ENCODE measurements at places on chromosomes 5 and 9. TPM values are rescaled to one million over a fixed set of nuclear protein-coding genes. Genes with fewer than 3 reads are reported as not detected.

The EPB41L4B gene
- total RNA-seq: 48.6 TPM

The PCDHA3 gene
- 0.29 TPM for total RNA-seq

The EIF4EBP3 gene
- total RNA-seq: 22.5 TPM

The PHF19 gene
- 13.7 TPM for total RNA-seq

The AK8 gene
- total RNA-seq: 1.5 TPM

The PPP2CA gene
- 123 TPM for total RNA-seq

The TNFSF15 gene
- total RNA-seq: 0.29 TPM

The C9 gene
- total RNA-seq: not detected

The FLT4 gene
- total RNA-seq: 26.8 TPM

The CORO2A gene
- 2.5 TPM for total RNA-seq

The DIRAS2 gene
- not detected for total RNA-seq

The EDIL3 gene
- total RNA-seq: 3.7 TPM

The CACNA1B gene
- not detected for total RNA-seq

The TTLL11 gene
- total RNA-seq: 9.5 TPM

The ZBTB26 gene
- 2.9 TPM for total RNA-seq

DNA sequence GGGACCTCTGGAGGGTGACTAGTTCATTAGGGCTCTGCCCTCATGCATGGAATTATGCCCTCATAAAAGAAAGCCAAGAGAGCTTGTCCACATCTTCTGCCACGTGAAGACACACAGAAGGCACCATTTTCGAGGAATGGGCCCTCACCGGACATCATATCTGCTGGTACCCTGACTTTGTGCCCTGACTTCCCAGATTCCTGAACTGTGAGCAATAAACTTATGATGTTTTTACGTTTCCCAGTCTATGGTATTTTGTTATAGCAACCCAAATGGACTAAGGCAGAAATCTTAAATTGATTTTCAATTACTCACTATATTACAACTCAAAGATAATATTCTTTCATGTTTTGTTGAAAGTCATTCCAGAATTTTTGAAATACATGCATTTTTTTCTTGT, 163.8 kb upstream of the PAPPA start:
- no peak for DNase-seq

GRCh38 chr5:90944116-90944515, 385.5 kb downstream of the ADGRV1 start:
- no peak for DNase-seq

DNA sequence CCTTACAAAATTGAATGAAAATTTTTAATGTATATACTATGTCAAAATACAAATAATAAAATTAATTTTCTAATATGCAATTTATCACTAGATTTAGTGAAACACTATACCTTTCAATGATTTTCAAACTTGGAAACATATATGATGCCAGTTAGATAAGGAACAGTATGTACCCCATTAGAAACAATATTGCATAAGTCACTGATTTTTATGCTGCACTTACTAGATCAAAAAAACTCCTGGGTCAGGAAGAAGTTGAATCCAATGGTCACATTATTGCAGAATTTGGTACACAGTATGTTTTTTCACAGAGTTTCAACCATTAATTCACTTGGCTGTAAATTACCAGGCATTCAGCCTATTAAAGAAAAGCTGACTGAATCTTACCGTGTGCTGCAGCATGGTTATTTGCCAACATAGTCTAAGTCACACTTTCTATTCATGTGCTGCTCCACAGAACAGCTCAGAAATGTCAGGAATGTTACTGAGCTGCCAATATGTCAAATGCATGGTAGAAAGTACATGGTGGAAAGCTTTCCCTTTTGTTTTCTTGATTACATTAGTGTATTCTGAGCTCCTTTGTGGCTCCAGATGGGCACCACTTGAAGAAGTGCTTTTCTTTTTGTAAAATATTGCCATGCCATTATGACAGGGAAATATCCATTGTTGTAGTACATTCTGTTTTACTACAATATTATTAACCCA, 9.9 kb upstream of the PRR16 start:
- no peak for DNase-seq

DNA sequence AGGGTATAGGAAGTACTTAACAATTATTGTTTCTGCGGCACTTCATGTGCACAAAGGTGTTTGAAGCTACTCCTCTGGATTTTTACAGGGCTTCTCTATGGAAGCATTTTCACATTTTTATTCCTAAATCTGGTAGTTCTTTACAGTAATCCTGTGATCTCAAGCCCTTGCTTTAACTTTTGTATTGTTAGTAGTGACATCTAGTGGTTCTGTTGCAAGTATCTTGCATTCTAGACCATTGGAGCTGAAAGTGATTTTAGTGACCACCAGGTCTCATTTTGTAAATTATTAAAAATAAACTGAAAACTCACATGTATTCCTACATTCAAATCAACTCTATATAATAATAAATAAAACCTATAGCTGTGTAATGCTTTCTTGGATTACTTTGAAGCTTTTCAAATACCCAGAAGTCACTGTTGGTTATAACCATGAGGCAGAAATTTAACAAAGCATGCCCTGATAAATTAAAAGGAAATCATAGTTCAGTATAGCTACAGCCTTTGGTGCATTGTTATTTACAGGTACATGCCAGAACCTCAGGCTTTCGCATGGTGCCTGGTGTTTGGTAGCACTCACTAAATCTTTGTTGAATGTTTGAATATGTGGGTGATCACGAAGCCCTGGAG, 18.9 kb downstream of the RPS23 start:
- DNase-seq: no peak

DNA sequence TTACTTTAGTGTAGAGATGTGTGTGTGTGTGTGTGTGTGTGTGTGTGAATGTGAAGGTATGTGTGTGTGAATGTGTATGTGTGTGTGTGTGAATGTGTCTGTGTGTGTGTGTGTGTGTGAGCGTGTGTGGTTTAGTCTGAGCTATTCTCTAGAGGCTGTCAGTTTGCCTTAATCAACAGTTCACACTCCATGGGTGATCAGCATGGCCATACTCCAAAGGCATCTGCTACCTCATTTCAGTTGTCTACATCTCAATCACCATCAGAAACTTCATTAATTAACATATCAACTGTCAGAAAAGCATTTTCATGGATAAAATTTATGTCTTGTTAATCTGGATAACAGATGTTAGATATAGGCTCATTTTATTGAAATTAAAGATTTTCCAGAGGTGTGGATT, 103.1 kb upstream of the PTPN3 start:
- no peak for DNase-seq

- DNase-seq: no peak
Observed at GRCh38 chr5:115766608-115767007, 49.9 kb downstream of the CDO1 start.

DNA sequence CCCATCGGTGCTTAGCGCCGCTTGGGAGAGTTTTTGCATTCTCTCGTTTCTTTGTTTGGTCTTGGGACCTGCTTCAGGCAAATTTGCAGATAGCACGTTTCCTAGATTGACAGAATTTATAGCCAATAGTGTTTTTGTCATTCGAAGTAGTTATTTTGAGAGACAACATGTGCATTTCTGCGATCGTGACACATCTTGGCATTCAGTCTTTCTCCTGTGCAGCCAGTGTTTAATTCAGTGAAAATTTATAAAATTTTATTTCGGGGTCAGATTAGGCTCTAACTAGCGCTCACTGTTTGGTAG, 830 bp downstream of the PRRC1 start:
- DNase-seq: no peak

- no peak for DNase-seq
Observed at GRCh38 chr5:89043676-89044075, 160.7 kb upstream of the MEF2C start.

DNA sequence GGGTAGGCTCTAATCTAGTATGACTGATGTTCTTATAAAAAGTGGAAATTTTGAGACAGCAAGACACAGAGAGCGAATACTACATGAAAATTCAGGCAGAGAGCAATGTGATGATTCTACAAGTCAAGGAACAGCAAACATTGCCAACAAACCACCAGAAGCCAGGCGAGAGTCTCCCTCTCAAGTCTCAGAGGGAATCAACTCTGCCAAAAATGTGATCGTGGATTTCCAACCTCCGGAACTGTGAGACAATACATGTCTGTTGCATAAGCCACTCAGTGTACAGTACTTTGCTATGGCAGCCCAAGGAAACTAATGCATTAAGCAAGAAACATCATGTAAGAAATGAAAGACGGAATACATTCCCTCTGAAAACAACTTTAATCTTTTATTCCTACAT, 52.1 kb upstream of the CCNG1 start:
- DNase-seq: no peak

GRCh38 chr5:78787783-78788182, 139.2 kb upstream of the LHFPL2 start:
- no peak for DNase-seq

- no peak for DNase-seq
Observed at GRCh38 chr9:137441289-137441934, at the start of gene ENTPD8. ENTPD8 (minus strand) TSS chr9:137441357; CDS start chr9:137438285, 3,072 bp downstream.

GRCh38 chr9:36504156-36504555, 68.5 kb upstream of the MELK start:
- DNase-seq: no peak

- no peak for DNase-seq
Observed at GRCh38 chr9:97848215-97848479, 4.9 kb upstream of the FOXE1 start.

GRCh38 chr5:98722188-98722587, 51.3 kb upstream of the RGMB start:
- no peak for DNase-seq

DNA sequence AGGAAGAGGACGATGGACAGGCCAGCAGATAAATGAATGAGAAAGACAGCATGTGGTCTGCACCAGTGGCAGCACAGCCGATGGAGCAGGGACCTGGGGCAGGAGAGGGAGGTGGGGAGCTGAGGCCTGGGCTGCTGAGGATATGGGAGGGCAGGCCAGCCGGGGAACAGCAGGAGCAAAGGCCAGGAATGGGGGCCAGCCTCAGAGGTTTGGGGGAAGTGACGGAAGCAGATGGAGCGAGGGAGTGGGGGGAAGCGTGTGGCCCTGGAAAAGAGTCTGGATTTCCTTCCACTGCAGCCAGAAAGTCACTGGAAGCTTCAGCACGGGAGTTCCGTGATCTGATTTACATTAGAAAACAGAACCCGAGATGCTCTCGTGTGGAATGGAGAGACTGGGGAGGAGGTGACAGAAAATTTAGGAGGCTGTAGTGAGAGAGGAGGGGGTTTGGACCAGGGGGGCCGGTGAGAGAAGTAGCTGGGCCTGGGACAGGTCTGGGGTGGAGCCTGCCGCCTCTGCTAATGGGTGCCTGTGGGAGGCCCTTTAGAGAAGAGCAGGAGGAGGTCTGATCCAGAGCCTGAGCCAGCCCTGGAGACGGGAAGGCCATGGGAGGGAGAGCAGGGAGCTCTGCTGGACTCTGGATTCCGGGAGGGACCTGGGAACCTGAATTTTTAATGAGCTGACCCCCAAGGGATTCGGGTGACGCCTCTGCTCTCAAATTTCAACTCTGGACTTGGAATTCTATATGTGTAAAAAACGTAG, 65.4 kb downstream of the TSPAN17 start:
- DNase-seq: no peak

- DNase-seq: no peak
Observed at GRCh38 chr9:93035821-93036351, 22.6 kb upstream of the SUSD3 start.

- no peak for DNase-seq
Observed at GRCh38 chr5:58258984-58259684, 200.8 kb downstream of the PLK2 start.

GRCh38 chr9:131738293-131739132, 1.4 kb downstream of the RAPGEF1 start:
- no peak for DNase-seq

GRCh38 chr9:110623462-110624025, 44.0 kb upstream of the SVEP1 start:
- DNase-seq: no peak

DNA sequence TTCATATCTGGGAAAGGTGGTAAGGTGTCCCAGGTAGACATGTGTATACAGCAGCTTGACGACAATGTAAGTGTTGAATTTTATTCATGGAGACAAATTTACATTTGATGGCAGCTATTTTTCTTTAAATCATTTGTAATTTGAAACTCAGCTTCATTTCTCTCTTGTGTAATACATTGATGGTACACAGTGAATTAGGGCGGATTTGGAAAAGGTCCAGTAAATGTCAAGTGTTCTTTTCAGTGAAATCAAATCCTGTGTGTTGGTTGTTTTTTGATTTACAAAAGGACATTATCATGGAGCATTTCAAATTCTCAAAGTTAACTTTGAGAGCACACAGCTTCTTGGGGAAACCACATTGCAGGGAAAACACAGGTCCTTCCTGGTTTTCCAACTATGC, 30.0 kb upstream of the PCSK1 start:
- no peak for DNase-seq

DNA sequence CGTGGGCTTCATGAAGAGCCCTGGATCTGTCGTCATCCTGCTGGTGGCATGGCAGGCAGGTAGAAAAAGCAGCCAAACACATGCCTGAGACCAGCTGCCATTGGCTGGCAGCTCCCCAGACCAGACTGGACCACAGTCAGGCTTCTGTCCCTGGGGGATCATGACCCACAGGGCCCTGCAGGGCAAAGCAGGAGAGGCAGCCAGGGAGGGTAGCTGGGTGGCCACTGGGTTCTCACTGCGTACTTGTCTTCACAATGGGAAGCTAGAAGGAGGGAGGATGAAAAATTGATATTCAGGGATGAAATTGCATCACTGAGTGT, 67.8 kb upstream of the GARNL3 start:
- DNase-seq: no peak

- no peak for DNase-seq
Observed at GRCh38 chr5:115939059-115939458, 23.2 kb upstream of the LVRN start.

GRCh38 chr5:112529525-112529924, 110.4 kb upstream of the EPB41L4A start:
- no peak for DNase-seq

GRCh38 chr9:87638292-87638691, 87.6 kb upstream of the CTSL start:
- no peak for DNase-seq

DNA sequence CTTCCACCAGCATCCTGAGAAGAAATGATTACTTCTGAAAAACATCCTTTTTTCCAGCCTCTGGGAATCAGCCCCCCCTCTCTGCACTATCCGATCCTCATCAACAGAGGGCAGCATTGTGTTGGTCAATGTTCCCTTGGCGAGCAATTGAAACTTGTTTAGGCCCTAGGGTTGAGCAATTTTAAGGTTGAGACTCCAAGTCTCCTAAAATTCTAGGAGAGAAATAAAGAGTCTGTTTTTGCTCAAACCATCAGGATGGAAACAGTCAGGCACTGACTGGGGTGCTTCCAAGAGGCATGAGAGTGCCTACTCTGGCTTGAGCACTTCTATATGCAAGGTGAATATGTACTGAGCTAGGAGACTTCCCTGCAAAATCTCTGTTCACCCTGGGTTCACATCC, 12.4 kb upstream of the CYFIP2 start:
- no peak for DNase-seq

GRCh38 chr5:36304095-36304805, 2.5 kb upstream of the RANBP3L start:
- no peak for DNase-seq
